ENCODE measurements at places on chromosomes 3 and 15.

DNA sequence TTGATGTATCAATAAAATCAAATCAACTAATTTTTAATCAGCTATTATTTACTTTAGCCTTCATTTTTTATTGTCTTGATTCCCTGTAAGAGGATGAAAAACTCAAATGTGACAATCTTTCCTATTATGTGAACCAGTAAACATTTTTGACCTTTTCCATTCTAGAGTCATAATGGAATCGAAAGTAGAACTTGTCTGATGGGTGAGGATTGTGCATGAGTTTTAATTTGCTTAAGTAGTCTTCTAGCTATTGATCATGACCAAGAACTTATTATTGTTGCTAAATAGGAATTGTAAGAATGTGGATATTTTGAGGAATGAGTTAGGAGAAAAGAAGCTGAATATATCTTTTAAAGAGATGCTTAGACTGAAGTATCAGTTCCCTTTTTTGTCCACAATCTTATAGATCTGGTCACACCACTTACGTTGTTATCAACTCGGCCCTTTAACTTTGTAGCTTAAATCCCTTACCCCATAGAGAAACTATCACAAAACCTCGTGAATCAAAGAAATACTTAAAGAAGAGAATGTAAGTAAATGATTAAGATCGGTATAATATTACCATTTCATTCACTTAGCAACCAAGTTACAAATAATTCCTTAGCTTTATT lies 147.3 kb downstream of the TP63 start:
- no peak for DNase-seq

- DNase-seq: no peak
Observed at GRCh38 chr15:82943176-82943575, 9.3 kb downstream of the HOMER2 start.

DNA sequence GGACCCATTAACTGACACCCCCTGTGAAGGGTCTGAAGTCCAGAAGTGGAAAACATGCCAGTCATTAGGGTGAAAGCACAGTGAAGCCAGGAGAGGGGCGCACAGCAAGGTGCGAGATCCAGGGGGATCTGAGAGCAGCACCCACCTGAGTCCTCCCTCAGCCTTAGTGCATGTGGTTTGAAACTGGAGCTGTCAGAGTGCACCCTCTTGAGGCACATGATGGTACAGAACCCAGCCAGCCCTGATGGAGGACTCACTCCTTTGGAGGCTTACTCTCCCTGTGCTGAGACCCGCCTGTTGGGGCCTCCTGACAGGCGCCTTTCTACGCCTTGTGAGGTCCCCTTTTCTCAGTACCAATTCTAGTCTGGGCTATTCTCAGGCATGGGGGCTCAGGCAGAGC lies 77.8 kb downstream of the IL20RB start:
- DNase-seq: no peak

DNA sequence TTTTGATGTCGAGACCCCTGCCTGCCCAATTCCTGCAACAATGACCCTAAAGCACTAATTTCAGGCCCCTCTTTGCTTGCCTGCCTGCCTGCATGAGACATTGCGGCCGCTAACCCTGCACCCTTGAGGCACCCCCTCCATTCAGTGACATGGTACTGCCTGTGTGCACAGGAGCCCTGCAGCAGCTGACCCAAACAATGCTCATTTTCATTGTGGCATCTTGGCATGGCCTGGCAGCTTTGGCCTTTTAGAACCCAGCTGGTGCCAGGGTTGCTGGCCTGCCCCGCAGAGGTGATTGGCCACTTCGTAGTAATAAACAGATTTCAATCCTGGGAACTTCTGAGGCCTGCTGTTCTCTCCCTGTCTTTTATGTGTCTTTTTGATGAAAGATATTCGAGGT lies 33.8 kb downstream of the SLCO3A1 start:
- DNase-seq: no peak

DNA sequence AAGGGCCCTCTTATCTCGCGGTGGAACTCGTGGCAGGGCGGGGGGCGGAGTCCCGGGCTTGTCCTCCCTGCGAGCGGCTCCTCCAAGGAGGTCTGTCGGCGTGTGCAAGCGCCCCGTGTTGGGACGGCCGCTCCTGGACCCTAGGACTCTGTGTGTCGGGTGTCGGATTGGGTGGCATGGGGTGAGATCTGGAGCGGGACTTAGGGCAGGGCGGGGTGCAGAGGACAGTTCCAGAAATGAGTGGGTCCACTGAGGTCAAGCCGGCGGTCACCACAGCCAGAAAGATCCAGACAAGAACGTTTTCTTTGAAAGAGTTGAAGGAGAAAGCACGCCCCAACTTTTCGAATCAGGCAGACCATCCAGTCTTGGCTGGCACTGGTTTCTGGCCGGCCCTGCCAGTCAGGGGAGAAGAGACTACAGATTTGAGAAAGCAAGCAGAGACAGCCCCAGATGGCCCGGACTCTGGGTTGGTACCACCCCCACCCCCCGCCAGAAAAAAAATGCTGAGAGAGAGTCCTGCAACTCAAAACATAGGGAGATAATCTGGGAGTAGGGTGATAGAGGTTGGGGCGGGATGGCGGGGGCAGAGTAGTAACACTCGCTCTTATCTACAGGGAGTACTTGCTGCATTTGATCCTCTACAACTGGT lies 784 bp upstream of the CISH start:
- no peak for DNase-seq

- DNase-seq: no peak
Observed at GRCh38 chr15:100508641-100509300, 20.0 kb downstream of the CERS3 start.

GRCh38 chr15:49843725-49844124 lies 222.9 kb downstream of the DTWD1 start:
- no peak for DNase-seq

DNA sequence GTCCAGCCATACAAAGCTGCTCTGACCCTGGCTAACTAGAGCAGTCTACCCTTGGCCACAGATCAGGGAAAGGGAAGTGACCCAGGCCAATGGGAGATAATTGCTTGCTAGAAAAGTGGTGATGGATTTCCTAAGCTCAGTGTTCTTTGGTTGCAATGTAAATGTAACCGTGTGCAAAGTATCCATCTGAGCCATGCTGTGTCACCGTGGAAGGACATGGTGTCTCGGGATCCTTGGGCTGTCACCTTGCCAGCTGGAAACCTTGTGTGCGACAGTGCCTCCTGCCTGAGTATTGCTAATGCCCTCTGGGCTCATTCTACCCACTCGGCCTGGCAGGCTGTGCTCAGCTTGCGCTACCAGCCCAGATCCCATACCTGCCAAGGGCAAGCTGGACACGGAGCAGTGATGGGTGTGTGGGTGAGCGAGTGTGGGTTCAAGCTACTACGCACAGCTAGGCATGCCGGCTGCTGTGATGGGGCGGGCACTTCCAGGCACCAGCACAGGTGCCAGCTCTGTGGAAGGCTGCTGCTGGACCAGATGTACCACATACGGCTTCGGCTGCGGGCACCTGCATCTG lies 10.7 kb upstream of the SIAH2 start:
- DNase-seq: no peak
